ENCODE measurements at places on chromosomes 13 and 19.
A peak's percentile ranks its signal among the peaks of the same experiment; 100 is the strongest.

GRCh38 chr13:40777809-40778175 lies 6.8 kb upstream of the MRPS31 start:
- no peak for DNase-seq

GRCh38 chr19:14554382-14554812 lies 17.5 kb downstream of the NDUFB7 start:
- DNase-seq = no peak

GRCh38 chr13:36131222-36131930 lies at the start of gene DCLK1:
TSS of gene DCLK1 (minus strand) at chr13:36131382.
- no peak for DNase-seq

GRCh38 chr13:51050021-51050830 lies 60.8 kb downstream of the C13orf42 start:
- no peak for DNase-seq

GRCh38 chr13:67377919-67378318 lies 147.8 kb upstream of the PCDH9 start:
- DNase-seq = no peak

DNA sequence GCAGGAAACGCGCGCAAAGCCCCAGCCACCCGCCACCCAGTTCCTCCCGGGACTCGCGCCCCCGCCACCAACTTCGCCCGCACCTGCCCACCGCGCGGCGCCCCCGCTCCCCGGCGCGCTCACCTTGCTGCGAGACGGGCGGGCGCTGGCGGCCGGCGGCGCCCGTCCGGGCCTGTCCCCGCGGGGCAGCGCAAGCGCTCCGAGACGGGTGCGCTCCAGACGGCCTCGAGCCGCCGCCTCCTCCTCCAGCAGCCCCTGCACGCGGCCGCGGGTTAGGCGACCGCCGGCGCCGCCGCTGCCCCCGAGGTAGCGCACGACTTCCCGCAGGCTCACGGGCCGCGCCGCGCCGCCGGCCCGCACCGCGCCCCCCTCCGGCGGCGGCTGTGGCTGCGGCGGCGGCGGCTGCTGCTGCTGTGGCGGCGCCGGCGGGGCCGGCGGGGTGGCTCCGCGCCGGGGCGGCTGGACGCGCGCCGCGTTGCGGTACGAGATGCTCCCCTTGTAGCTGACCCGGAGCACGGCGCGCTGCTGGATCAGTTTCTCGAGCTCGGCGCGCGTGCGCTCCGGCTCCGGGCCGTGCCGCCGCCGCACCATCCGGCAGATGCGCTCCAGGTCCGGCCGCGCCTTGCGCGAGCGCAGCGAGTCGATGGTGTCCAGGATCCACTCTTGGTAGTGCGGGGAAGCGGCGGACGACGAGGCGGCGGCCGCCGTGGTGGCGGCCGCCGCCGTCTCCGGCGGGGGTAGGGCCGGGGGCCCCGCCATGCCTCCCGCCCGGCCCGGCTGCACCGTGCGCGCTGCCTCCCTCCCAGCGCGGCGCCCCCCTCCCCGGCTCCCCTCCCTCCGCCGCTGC lies 666 bp downstream of the SAMD1 start:
- peak; percentile 73 for DNase-seq

- peak; percentile 5 for DNase-seq
These were observed 1.7 kb downstream of the ATP13A1 start for GRCh38 chr19:19661675-19662251.

DNA sequence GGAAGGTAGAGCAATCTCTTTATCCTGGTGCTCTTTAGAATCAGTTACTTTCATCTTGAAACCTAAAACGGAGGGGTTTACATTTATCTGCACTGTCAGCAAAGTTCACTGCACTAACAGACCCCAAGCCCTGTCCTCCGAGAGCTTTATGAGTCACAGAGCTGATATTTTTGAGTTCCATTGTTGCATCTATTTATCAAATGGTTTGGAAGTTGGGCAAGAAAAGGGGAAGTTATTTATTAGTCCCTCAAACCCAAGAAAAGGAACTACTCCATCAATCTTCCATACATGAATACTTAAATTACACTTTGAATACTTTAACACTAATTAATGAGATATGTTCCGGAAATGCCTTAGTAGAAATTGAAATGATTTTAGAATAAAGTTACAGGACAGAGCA lies 55.5 kb downstream of the EDNRB start:
- DNase-seq = no peak

DNA sequence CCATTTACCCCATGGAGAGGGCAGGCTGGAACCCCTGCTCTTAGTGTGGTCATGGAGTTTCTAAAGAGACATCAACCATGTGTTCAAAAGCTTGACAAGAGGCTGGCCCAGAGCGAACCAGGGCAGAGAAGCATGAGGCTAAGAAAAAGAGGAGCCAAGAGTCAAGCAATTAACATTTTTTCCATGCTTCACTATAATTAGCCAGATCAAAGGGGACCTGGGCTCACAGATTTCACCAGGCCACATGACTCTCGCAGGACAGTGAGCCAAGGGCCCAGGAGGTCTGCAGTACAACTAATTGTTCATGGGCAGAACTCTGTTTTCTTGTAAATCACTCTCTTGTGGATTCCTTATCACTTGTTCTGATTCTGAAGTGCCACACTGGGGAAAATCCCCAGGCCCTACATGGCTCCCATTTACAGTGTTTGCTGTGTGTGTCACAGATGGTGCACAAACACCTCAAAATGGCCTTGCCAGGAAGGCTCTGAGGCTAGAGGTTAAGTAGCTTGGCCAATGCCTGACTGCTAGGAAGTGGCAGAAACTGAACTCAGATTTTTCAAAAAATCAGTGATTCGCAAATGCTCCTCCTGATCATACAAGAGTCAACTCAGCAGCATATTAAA lies 101.2 kb downstream of the LHFPL6 start:
- DNase-seq = no peak

DNA sequence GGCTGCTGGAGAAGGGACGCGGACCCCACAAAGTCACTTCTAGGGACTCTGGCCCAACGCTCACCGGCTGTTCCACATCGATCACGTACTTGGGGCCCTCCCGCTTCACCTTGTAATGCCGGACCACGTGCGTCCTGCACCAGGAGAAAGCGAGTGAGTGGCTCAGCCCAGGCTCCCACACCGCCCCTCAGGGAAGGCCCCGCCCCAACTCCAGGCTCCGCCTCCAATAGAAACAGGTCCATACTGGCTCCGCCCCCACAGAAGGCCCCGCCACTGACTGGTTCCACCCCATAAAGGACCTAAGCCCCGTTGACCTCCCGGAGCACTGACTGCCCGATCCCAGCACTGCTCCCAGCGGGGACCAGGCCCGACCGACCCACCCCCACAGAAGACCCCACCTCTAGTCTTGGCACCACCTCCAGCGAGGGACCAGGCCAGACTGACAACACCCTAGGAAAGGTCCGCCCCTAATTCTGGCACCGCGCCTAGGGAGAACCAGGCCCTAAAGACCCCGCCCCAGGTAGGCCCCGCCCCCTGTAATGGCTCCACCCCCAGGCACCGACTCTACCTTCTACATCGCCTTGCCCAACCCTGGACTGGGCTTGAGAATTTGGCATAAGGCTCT lies 11.3 kb downstream of the STAP2 start:
- peak; percentile 69 for DNase-seq

GRCh38 chr19:14081797-14082674 lies 3.5 kb downstream of the C19orf67 start:
- peak; percentile 59 for DNase-seq

- DNase-seq = no peak
These were observed 65.3 kb upstream of the TM9SF2 start for GRCh38 chr13:99435998-99436397.

DNA sequence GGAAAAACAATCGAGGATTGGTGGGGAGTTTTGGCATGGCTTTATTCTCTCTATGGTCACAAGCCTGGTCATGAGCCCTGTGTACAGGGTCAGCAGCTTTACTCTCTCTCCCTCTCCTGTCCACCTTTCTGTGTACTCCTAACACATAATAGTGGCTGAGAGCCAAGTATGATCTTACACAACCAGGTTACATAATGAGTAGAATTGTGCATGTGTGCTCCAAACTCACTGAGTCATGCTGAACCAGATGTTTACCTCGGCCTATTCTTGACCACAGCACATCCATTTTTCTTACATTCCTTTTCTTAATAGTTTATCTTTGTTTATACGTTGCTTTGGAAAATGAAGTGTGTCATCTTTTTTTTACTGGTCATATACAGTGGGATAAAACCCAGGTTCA lies 53.1 kb downstream of the ZNF254 start:
- peak; percentile 7 for DNase-seq

GRCh38 chr13:62512194-62513141 lies 1096.8 kb upstream of the PCDH20 start:
- no peak for DNase-seq

DNA sequence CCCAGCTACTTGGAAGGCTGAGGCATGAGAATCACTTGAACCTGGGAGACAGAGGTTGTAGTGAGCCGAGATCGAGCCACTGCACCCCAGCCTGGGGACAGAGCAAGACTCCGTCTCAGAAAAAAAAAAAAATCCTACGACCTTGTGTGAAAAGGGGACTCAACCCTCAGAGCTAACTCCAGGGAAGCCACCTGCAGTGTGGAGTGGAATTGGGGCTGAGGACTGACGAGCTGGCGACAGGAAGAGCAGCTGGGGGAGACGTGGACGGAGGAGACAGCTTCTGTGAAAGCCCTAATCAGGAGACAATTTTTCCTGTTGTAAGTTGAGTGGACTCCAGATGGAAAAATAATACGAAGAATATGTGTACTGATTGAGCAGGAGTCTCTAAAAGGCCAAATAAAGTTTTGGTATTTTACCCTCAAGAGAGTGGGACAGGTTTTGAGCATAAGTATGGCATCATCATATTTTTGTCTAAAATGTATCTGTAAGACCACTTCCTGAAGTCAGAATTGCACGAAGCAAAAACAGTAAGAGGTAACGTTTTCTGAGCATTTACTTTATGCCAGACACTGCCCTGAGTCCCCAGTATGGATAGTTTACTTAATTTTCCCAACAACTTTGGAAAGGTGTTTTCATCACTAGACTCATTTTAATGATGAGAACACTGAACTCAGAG lies 12.0 kb upstream of the LAIR1 start:
- no peak for DNase-seq

DNA sequence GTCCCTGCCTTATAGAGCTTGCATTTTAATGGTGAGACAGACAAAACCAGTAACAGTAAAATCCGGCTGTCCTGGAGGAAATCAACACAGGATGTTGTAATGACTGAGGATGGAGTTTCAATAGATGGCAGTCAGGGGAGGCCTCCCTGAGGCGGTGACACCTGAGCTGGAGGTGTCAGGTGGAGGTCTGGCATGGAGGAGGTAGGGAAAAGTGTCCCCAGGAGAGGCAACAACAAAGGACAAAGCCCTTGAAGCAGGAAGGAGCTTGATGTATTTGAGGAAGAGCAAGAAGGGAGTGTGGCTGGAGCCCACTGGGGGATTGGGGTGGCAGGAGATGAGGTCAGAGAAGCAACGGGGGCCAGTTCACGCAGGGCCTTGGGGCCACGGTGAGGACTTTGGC lies 7.8 kb downstream of the GRIN2D start:
- no peak for DNase-seq

DNA sequence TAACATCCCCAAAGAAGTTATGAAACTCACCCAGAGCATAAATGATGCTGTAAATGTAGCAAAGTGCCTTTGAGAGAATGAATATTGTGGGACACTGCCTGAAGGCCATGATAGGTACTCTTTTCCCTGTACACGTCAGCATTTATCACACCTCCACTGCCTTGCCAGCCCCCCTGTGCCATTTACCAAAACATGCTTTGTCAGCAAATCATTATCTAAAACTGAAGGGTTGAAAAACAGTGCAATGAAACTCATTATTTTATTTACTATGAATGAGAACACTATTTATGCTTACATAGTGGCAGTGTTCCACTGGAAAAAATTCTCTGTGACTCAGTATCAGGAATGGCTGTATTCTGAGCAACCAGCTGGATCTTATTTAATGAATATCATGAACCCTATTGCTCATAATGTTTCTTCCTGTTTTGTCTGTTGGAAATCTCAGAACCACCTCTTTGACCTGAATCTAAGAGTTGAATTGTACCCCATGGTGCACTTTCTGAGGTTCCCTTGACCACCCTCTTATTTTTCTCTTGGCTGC lies 564.1 kb downstream of the DCT start:
- DNase-seq = peak; percentile 30

DNA sequence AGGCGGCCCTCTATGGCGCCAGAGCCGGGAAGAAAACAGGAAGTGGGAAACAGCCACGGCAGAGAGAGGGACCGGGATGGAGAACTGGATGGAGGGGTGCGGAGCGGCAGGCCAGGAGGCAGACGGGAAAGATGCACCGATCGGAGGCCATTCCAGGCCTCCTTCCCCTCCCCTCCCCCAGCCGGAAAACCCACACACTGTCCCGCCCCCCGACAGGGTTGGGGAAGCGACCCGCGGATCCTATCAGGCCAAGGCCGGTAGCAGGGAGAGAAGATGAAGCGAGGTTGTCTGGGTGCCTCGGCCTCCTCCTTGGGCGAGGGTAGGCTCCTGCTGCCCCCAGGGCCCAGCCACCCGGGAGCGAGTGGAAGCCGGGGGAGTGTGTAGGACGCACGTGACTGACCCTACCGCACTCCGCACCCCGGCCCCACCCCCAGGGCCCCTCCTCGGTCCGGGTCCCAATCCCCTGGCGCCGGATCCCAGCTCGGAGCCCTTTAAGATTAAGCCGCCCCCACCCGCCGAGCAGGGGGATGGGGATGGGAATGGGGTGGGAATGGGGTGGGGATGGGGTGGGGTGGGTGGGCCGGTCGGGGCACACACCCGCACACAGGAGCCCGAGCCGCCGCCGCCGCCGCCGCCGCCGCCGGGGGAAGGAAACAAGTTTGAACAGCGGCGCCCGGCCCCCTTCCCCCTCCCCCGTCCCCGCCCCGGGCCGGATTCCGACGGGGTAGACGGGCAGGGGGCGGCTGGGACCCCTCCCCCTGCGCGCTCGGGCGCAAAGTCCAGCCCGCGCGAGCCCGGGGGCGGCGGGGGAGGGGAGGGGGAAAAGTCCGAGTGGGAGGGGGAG lies 1.5 kb downstream of the ERF start:
- peak; percentile 62 for DNase-seq

DNA sequence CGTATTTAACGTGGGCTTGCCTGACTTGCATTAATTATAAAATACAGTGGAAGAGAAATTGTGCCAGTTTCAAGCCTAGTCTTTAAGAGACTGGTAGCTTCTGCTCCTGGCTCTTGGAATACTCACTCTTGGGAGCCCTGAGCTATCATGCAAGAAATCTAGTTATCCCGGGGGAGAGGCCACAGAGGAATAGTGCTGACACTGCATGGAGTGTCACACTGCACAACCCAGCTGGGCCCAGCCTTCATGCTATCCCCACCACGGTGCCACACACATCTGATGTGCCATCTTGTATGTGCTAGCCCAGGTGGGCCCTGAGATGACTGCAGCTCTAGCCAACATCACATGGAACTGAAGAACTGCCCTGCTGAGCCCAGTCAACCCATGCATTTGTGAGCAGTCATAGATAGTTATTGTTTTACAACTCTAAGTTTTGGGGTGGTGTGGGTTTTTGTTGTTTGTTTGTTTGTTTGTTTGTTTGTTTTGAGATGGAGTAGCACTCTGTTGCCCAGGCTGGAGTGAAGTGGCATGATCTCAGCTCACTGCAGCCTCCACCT lies 8.3 kb downstream of the MAMSTR start:
- no peak for DNase-seq

- no peak for DNase-seq
These were observed 80.0 kb upstream of the FREM2 start for GRCh38 chr13:38606699-38607535.

- no peak for DNase-seq
These were observed 508.8 kb downstream of the DACH1 start for GRCh38 chr13:71358218-71358617.

- DNase-seq = no peak
These were observed 69.9 kb downstream of the C13orf42 start for GRCh38 chr13:51041126-51041525.
